ENCODE measurements at places on chromosomes 4 and X. TPM values are rescaled to one million over a fixed set of nuclear protein-coding genes. Genes with fewer than 3 reads are reported as not detected.

Gene KIAA0232
- 14.3 TPM for polyA plus RNA-seq

Gene BMPR1B
- 0.48 TPM for polyA plus RNA-seq

Gene SMIM10
- polyA plus RNA-seq: 3.9 TPM

Gene C1QTNF7
- not detected for polyA plus RNA-seq

Gene GAGE12E
- not detected for polyA plus RNA-seq

Gene CNGA2
- not detected for polyA plus RNA-seq

Gene MAGEA8
- not detected for polyA plus RNA-seq

Gene PPEF2
- polyA plus RNA-seq: not detected

Gene HTN3
- not detected for polyA plus RNA-seq

DNA sequence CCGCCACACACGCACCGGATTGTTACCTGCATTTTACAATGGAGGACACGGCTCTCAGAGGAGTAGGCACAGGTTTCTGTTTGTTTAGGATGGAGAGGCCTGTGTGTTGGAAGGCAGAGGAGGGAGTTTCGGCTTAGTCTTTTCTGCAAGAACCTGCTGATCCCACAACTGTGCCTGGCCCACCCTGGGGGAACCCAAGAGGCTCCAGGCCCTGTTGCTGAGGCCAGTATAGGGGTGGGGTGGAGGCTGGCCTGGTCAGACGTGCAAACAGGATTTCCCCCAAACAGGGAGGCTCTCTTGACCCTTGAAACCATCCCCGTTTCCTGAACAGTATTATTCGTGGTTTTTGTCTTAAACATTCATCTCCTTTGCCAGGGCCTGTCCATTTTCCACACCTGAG is 772 bp upstream of the SLC49A3 start:
- no peak for DNase-seq

DNA sequence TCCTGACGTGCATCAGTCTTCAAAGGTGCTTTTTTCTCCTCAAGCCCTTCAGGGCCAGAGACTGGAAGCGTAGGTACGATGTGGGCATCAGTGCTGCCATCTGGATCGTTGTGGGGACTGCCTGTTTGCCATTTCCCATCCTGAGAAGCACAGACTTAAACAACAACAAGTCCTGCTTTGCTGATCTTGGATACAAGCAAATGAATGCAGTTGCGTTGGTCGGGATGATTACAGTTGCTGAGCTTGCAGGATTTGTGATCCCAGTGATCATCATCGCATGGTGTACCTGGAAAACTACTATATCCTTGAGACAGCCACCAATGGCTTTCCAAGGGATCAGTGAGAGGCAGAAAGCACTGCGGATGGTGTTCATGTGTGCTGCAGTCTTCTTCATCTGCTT is 15.7 kb downstream of the P2RY10 start:
- DNase-seq: no peak

DNA sequence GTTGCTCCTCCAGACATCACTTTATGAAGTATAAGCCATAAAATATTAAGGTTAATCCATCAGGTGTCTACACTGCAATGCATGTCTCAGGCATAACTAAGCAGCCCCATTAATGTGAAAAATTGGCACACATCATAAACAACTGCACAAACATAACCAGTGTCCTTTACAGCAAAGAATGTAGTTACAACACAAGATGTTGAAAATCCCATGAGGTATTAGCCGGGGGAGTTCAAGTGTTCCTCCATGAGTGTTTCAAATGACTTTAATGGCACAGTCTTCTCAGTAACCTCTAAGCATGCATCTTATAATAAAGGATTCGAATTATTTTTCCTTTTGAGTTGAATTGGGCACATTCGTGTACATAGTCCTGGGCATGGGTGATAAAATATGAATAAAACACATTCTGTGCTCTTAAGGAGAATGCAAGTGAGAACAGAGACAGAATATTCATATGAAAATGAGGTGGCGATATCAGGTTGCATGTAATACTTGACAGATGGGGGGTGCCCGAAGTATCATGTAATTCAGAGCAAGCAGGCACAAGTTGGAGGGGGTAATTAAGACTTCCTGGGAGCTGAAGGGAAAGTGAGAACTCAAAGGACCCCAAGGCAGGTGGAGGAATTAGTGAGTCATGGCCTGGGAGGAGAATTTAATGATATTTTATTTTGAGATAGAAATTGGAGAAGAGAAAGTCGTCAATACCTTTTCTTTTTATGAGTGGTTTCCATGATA is 18.2 kb upstream of the VCX2 start:
- DNase-seq: no peak

GRCh38 chrX:103554687-103555424 is 30.5 kb upstream of the TCEAL4 start:
- peak; percentile 84 for DNase-seq

DNA sequence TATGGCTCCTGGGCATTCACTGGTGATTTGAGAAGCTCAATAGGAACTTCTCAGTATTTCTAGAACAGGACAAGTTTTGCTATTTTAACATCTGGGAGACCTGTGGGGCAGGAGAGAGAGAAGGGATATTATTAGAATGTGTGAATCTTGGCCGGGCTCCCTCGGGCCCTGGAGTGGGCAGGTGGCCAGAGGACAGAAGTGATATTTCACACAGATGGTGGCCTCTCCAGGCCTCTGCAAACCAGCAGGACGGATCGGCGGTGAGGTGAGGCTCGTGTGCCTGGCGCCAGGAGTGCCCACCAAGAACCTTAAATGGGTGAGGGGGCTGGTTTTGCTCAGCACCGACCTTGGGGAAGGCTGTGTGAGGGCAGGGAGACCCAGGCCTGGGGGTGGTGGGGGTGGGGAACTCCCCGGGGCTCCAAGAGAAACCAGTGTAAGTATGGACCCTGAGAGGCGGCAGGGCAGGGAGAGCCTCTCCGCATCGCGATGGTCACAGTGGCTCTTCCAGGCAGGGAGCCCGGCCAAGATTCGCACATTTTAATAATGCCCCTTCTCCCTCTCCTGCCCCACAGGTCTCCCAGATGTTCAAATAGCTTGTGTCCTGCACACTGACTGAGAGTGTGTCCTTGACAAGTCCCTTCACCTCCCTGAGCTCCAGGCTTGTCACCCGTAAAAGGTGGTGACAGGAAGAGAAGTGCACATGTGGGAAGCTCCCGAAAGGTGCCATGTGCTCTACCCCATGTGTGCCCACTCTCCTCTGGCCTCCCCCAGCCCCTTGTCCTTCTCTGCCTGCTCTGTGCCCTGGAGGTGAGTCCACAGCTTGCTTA is 64.9 kb downstream of the SORCS2 start:
- DNase-seq: no peak

DNA sequence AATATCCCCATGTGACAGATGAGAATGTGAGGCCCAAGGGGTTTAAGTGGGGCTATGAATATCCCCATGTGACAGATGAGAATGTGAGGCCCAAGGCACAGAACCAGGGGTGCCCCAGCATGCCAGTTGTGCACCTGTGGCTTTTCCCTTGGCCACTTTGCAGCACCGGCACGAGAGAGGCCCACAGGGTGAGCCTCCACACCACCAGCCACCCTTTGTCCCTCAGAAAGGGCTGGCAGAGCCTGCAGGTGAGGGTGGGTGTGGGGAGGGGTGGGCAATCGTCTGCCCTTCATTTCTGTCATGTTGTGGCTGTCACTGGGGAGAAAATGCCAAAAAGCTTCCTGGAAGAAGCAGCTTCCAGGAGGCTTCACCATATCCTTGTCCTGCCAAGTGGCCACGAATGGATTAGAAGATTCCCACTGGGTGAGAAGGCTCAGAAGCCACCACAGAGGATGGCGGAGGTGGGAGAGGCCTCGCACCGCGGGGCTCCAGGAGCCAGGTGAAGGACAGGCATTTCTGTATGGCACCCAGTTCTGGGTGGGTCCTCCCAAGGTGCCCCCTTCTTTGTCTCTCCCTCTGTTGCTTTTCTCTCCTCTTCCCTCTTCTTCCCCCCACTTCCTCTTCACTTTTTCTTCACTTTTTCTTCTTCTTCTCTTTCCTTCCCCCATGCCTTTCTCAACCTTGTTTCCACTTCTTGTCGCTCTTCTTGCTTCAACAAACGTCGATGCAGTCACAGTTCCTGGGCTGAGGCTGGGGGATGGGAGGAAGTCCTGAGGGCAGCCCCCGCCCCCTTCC is 469 bp upstream of the GPR78 start:
- no peak for DNase-seq

GRCh38 chr4:52949336-52949735 is 87.2 kb downstream of the RASL11B start:
- DNase-seq: no peak

DNA sequence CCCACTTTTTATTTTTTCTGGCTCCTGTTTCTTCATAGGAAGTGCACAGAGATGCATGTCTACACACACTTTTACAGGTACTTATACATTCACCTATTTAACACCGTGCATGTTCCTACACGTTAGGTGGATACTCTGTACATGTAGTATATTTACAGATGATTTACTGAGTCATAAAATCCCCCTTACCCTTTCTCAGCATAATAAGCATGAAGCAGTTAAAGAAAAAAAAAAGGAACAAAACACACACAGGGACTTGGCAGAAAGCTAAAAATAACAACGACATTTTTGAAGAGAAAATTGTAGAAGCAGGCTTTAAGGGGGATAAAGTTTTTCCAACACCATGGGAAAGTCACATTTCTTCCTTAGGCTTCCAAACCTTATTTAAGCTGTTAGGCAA is 96.4 kb upstream of the IQCM start:
- DNase-seq: no peak

All from GM23338 (cell line).